Right renal pelvis (tissue), 4 donors: ENCODE measurements at places on chromosomes 11 and 22.

DNA sequence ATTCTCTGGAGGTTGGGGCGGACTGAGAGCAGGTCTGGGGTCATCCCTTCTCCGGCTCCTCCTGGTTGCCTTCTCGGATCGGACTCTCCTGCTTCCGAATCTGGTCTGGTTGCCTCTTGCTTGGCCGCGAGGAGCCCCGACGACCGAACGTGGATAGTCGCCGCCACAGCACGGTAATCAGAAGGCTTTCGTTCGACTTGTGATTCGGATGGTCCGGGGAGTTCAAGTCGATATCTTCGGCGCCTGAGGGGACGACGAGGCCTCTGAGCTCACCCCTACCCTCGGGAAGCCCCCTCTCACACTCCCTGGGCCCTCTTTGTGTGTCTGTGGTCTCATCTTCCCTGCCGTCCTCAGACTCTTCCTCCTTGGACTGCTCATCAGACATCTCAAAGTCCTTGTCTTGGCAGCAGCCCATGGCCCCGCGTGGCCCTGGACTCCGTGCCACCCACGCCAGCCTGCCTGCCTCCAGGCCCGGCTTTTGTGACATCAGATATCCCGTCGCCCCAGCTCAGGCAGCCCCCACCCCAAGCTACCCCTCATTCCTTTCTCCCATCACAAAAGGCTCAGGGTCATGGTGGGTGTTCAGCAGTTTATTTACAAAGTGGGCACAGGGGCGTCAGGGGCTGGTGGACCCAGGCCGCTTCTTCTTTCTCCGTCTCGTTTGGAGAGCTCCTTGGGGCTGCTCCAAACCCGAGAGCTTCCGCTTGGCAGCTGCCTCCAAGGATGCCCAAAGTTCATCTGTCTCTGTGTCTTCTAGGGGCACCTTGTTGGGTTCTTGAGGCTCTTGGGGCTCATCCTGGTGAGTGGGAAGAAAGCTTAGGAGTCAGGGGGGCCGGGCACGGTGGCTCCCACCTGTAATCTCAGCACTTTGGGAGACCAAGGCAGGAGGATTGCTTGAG lies at the start of gene TEX54:
Gene TEX54 (minus strand): TSS at position 506 of the 899 bp plus-strand sequence.
- DNase-seq: no peak

GRCh38 chr11:123543797-123544196 lies 110.6 kb downstream of the SCN3B start:
- no peak for DNase-seq

DNA sequence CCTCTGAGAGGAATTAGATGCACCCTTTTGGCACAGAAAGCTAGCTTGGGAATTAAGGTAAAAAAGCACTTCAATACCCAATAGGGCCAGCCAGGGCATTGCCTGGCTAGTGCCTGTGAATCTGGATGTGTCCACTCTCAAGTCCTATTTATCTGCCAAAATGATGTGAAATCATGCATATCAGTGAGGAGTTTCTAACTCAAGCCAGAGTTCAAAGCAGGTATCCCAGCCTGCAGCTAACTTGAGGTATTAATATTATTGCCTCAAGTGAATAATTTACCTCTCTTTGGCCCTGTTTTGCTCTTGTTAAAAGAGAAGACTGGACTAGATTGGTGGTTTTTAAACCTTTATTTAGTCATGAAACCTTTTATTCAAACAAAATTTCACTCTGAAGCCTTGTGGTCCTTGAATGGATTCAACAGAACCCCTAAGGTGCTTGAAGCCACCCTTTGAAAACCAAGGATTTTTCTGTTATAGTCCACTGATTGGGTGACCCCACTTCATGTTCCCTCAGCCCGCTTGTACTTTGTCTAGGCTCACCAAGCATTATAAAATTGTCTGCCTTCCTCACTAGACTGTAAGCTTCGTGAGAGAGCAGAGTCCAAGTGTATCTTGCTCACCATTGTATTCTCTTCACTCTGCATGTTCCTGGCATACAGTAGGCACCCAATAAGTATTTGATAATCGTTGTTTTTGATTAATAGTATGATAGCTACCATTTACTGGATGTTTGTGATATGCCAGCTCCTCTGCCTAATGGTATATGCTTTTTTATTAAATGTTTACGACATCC lies 4.5 kb downstream of the RNF121 start:
- no peak for DNase-seq

- no peak for DNase-seq
These were observed 919.2 kb downstream of the METTL15 start for GRCh38 chr11:29027436-29027835.

DNA sequence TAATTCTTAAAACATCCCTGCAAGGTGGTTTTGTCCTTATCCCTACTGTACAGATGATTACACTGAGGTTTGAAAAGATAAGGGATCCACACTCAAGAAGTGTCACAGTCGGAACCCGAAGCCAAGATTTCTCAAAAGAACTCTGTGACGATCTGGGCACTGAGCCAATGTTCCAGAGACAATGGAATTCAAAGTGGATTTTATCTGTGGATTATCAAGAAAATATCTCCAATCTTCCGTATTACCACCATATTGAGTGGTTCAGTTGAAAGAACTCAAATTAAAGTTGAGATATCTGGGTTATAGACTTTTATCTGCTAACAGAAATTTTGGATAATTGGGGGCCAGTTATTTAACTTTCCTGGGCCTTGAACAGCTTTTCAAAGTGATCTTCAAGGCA lies 100.0 kb upstream of the GRAMD1B start:
- DNase-seq: no peak

- no peak for DNase-seq
These were observed 28.2 kb downstream of the DKK3 start for GRCh38 chr11:11980200-11980599.

DNA sequence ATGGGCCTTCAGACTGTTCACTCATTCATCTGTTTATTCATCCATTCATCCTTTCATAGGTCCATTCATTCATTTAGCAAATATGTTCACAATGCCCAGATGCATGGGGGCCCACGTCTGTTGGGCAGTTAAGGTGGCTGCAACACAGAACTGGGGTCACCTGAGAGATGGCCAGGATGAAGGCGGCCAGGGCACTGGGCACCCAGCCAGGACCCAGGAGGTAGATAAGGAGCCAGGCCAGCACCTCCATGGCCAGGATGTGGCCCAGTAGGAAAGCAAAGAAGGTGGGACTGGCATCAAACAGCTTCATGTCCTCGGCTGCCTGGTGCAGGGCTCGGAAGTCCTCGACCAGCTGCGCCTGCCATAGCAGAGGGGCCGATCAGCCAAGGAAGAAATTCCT lies 12.2 kb downstream of the FADS3 start:
- no peak for DNase-seq

DNA sequence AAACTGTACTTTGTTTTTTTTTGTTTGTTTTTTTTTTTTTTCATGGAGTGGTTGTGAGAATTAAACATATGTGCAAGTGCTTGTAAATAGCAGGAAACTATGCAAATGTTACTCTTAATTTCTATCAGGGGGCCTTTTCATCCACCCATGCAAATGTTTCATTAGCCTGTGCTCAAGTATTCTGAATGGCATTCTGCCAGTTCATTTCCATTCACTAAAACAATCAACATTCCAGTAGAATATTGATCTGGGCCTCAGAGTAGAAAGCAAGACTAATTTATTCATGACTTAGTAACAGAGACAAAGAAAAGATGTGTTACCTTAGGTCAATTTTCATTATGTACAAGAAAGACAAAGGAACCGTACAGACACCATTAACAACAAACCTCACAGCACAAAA lies 971.4 kb downstream of the DLG2 start:
- DNase-seq: no peak

GRCh38 chr22:40218723-40219294 lies 41.1 kb downstream of the TNRC6B start:
- no peak for DNase-seq

- DNase-seq: peak; percentile 47
These were observed 20.1 kb downstream of the ST14 start for GRCh38 chr11:130179396-130180306.

DNA sequence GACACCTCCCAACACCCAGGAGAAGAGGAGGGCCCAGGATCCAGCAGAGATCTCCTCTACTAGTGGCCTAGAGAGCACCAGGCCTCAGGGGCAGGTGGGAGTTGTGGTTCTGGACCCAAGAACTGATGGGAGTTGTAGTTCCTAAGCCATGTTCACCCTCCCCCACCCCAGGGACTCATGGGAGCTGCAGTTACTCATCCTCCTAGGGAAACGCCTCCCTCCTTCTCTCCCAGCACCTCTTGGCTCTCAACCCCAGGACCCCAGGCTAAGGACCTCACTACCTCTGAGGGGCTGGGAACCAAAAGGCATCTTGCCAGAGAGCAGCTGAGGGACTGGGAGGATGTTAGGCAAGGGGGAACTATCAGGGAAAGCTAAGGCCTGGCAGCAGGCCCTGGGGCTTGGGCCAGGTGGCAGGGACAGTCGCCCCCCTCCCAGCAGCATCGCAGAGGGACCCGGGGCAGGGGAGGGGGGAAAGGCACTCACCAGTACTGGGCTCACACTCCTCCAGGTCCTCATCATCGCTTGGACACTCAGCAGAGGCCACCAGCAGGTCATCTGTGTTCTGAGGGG lies 28.9 kb downstream of the SLC22A12 start:
- DNase-seq: no peak

GRCh38 chr22:38566726-38567504 lies 3.1 kb downstream of the DMC1 start:
- DNase-seq: no peak

DNA sequence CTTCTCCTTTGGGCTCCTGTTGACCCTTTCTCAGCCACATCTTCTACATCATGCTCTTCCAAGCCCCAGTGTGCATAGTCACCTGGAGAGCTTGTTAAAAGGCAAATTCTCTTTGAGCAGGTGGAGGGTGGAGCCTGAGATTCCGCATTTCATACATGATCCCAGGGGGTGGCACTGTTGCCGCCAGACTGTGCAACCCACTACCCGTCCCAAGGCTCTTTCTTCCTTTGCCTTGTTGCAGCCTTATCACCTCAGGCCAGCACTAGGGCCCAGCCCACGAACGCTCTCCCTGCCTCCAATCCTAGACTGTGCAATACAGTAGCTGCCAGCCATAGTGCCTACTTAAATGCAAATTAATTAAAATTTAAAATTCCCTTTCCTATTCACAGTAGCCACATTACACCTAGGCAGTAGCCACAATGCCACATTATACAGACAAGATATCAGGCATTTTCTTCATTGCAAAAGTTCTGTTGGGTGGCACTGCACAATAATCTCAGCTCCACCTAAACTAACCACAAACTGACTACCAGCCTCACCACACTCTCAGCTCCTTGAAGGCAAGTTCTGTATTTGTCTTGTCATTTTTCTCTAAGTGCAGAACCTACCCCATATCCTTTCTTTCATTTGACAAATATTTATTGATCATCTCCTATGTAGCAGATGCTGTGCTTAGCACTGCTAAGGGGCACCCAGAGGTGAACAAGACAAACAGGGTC lies 4.6 kb upstream of the KCNJ5 start:
- DNase-seq: no peak

- DNase-seq: no peak
These were observed 34.1 kb upstream of the TLCD5 start for GRCh38 chr11:120290956-120291355.

DNA sequence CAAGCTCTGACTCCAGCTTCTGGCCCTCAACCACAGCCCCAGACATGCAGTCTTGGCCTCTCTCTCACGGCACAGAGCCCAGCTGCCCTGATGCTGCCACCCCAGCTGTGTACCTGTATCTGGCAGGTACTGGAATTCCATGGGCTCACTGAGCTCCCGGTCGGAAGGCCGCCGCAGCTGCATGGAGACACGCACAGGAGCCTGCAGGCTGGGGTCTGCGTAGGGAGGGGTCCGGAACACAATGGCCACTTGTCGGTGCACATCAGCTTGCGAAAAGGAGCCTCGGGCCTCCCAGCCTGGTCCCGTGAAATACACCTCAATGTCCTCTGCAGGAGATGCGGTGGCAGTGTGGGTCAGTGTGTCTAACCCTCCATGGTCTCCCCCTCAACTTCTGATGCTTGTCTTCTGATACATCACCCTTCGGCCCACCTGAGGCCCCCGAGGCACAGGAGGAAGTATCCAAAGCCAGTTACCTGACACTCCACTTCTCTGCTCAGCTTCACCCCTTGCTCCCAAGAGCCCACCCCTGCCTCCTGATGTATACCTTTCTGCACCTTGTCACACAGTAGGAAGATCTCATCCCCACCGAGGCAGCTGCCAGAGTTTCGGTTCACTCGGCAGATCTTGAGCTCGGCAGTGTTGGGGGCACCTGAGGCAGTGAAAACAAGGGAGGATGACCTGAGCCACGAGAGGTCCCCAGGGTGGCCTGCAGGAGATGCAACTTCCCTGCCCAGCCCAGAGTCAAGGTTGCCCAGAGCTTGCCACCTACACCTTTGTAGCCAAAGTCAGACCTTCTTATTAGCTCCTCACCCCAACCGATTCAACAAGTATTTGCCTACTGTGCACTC lies 4.3 kb downstream of the RELA start:
- DNase-seq: no peak

DNA sequence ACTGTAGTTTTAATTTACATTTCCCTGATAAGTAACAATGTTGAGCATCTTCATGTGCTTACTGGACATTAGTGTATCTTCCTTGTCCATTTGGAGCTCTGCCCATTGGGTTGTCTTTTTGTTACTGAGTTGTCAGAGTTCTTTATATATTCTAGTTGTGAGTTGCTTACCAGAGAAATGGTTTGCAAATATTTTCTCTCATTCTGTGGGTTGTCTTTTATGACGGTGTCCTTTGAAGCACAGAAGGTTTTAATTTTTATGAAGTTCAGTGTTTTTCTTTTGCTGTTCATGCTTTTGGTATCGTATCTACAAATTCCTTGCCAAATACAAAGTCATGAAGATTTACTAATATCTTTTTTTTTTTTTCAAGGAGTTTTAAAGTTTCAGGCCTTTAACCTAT lies 42.4 kb downstream of the ZBTB44 start:
- DNase-seq: no peak

- DNase-seq: no peak
These were observed 368.2 kb upstream of the CADM1 start for GRCh38 chr11:115872416-115872815.

DNA sequence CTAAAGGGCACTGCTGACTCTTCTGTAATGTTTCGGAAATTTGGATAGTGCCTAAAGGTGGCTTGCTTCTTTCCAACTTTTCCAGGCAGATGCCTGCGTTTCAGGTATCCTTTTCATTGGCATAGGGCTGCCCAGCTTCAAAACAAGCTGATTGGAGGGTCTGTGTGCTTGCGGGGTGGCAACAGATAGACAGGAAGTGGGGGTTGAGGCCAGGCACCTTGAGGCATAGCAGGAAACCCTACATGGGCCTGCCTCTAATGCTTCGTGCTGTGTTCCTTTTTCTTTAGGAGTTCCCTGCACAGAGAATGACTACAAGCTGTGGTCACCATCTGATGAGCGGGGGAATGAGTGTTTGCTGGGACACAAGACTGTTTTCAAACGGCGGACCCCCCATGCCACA lies 92.2 kb upstream of the SORL1-AS1 start:
- no peak for DNase-seq

DNA sequence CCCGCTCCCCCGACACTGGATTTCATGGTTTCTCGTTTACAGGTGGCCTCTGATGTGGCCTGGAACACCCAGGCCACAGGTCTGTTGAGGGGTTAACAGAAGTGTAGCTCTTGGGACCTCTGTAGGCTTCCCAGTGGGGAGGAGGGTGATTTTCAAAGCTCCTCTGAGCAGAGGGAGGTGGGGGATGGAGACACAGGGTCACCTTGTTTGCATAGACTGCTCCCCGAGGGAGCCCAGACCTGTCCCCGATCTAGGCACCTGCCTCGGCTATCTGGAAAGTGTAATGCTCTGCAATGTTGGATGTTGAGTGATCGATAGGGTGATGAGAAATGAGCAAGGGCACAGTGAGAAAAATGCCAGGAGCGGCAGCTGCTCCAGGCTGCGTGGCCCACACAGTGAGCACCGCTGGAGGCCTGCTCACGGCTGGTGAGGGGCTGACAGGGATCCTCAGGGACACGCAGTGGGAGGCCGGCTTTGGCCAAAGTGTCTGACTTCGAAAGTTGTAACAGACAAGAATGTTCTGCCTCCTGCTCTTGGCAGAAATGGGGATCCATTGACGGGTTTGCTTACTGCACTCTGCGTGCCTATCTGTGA lies 594.1 kb downstream of the BRD1 start:
- no peak for DNase-seq
